NCI-H2171 treated with DMSO at 0.1 percent for 48 hours (cell line): ENCODE measurements at places on chromosomes 16 and 17.

- no peak for DNase-seq
These were observed 27.0 kb downstream of the ADGRG5 start for GRCh38 chr16:57569306-57569946.

DNA sequence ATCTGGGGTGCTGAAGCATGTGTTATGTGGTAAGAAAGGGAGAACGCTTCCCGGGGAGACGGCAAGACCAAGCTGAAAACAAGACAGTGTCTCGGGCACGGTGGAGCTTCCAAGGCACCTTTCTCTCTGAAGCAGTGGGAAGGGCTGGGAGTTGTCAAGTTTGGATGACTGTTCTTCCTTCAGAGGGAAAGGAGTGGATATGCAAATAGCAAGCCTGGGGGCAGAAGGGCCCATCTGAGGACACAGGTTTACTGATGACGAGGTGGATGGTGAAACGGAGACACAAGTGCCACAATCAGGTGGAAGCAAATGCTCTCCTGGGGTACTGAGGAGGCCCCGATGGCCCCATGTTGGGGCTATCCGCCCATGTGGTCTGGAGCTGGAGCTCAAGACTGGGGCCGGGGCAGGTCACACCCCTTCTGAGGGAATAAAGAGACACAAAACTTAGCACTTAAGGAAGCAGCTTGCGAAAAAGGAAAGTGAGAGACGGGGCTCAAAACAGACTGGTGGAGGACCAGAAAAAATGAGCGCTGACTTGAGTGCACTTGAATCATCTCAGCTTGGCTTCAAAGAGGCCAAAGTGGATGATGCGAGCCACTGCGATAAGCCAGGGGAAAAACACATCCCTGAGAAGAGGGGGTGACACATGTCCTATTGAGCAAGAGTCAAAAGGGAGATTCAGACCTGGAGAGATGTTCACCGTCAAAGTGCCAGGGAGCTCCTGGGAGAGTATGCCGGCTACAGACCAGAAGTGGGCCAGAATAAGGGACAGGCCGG, 34.8 kb upstream of the MTSS2 start:
- no peak for DNase-seq

- DNase-seq: no peak
These were observed 75.6 kb downstream of the ABR start for GRCh38 chr17:1104222-1104621.

- no peak for DNase-seq
These were observed 23.4 kb downstream of the NGFR start for GRCh38 chr17:49518346-49519078.

GRCh38 chr16:88855176-88855575, 1.6 kb downstream of the GALNS start:
- no peak for DNase-seq

GRCh38 chr17:75517297-75517865, 1.1 kb downstream of the TSEN54 start:
- no peak for DNase-seq

- peak; percentile 22 for DNase-seq
These were observed 1.1 kb downstream of the FHOD1 start for GRCh38 chr16:67246081-67246755.

- DNase-seq: no peak
These were observed 14.3 kb upstream of the SSTR5 start for GRCh38 chr16:1058216-1058615.

DNA sequence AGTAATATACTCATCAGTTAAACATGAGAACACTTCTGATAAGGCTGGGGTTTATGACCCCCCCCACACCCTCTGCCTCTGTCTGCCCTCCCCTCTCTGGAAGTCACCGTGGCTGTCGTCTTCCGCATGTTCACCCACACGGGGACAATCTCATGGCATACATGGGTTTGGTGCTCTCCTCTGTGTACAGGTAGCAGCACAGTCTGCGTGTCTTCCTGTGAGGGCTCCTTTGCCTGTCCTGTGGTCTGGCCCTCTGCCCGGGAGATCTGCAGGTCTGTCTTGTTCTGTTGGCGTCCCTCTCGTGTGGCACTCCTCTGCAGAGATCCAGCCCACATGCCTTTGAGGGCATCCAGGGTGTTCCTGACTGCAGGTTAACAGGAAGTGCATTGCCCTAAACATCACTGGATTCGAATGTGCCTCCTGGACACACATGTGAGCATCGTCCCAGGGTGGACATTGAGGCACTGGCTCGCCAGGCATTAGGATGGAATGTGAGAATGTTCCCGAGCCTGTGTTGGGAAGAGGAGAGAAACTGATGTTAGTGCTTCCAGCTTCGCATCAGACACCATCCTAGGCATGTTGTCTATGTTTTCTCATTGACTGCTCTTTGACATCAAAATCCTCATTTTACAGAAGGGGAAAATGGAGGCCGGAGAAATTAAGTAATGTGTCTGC, 54.5 kb downstream of the NKD1 start:
- no peak for DNase-seq

GRCh38 chr17:66474258-66474657, 171.8 kb downstream of the PRKCA start:
- DNase-seq: no peak

GRCh38 chr16:4388271-4389021, 16.8 kb downstream of the VASN start:
- no peak for DNase-seq

- peak; percentile 86 for DNase-seq
These were observed 163.4 kb upstream of the CIBAR2 start for GRCh38 chr16:85275533-85276249.

DNA sequence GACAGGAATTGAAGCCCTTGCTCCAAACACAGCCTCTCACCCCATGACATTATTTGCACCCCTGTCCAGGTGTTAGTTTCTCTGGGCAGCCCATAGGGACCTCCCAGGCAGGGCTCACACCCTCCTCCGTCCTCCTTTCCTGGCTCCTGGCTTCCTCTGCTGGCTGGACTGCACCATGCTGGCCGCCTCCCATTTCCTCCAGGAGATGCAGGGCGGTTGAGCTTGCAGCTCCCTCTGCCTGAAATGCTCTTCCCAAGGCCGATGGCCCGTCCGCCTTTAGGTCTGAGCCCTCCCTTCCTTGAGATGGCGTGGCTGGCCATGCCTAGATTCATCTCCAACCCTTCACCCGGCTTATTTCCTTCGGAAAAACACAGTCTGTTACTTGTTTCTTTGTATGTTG, 334.8 kb downstream of the SNX29 start:
- DNase-seq: no peak

- DNase-seq: peak; percentile 75
These were observed 66.3 kb downstream of the BPTF start for GRCh38 chr17:67891481-67892119.

GRCh38 chr16:86180780-86181179, 281.8 kb downstream of the IRF8 start:
- no peak for DNase-seq

DNA sequence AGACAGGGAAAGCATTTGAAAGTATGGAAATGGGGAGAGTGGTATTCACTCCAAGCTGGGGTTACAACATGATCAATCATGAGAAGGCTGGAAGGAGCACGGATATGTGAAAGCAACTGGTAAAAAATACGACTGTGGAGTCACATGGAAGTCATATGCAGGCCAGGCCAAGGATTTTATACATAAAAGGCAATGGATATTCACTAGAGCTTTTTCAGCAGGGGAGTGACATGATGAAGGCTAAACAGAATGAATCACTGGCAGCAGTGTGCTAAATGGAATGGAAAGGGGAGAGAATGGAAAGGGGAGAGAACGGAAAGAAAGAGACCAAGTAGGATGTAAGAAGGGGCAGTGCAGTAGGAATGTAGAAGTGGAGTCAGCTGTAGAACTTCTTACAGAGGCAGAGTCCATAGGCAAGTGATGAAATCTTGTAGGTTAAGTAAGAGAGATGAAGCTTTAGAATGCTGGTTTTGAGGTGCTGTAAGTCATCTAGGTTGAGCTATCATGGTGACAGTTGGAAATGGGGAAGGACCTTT, 13.0 kb upstream of the NETO2 start:
- DNase-seq: no peak

DNA sequence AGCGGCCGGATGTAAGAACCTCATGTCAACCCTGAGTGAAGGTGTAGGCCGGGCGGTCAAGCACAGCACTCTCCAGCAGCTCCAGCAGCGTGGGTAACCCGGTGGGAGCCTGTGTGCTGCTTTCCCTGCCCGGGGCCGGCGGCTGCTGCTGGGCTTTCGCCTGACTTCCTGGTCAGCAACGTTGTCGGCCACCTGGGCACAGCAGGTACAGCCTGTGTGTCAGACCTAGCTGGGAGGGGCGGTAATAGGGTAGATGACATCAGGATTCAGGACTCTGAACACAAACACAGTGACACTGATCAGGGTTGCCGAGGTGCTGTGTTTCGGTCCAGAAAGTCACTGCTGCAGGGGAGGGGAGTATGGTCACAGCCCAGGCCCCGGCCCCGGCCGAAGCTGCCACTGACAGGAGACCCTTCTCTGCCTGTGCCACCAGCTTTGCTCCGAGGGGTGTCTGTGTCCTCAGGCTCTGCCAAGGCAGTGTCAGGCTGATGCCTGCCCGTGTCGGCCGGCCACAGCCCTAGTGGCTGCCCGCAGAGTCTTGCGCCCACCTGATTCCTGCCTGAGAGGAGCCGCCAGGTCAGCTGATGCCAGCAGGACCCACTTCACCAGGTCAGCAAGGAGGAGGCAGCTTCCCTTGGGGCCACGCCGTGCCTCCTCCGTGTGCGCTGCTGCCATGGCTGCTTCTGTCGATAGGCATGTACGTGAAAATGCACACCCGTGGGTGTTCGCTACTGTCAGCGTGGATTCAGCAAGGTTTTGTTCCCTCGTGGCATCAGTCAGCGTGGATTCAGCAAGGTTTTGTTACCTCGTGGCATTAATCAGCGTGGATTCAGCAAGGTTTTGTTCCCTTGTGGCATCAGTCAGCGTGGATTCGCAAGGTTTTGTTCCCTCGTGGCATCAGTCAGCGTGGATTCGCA, 9.2 kb downstream of the RAB40C start:
- no peak for DNase-seq

- DNase-seq: no peak
These were observed 27.7 kb upstream of the MPHOSPH6 start for GRCh38 chr16:82197540-82198240.

DNA sequence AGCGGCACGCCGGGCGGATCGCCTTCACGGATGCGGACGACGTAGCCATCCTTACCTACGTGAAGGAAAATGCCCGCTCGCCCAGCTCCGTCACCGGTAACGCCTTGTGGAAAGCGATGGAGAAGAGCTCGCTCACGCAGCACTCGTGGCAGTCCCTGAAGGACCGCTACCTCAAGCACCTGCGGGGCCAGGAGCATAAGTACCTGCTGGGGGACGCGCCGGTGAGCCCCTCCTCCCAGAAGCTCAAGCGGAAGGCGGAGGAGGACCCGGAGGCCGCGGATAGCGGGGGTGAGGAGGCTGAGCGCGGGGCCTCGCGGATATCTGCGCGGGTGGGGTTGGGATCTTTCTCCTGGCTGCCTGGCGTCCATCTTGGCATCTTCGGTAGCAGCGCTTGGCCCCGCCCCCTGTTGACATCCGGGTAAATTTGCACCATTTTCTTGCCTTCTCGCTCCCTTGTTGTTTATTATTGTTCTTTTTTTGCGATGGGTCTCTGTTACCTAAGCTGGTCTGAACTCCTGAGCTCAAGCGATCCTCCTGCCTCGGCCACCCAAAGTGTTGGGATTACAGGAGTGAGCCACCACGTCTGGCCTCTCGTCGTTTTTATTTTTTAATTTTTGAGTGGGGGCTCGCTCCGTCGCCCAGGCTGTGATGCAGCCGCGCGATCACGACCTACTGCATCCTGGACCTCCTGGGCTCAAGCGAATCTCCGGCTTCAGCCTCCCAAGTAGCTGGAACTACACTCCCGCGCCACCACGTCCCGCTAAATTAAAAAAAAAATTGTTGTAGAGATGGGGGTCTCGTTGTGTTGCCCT, 898 bp downstream of the TERF2IP start:
- DNase-seq: peak; percentile 87

DNA sequence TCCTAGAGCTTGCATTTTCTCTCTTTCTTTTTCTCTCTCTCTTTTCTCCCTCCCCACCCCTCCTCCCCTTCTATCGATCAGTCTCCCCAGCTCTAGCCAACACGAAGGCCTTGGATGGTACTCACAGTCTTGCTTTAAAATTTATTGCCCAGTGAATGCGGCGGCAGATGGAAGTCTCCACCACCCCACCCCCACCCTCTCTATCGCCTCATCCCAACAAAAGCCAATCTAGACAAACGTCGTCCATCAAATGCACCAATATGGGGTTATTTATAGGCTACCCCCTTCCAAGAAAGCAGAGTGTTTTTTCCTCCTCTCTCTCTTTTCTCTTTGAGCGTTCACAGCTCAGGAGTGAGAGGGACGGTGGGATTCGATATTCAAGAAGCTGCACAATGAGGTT, 10.5 kb upstream of the NGFR start:
- DNase-seq: no peak

GRCh38 chr16:66443269-66443652, 16.2 kb downstream of the BEAN1 start:
- DNase-seq: no peak

- no peak for DNase-seq
These were observed 46.6 kb upstream of the DOC2B start for GRCh38 chr17:227946-228615.

- peak; percentile 49 for DNase-seq
These were observed 12.9 kb downstream of the GJD3 start for GRCh38 chr17:40351359-40352236.

- DNase-seq: no peak
These were observed 556.2 kb upstream of the EEF2KMT start for GRCh38 chr16:5653789-5654188.

DNA sequence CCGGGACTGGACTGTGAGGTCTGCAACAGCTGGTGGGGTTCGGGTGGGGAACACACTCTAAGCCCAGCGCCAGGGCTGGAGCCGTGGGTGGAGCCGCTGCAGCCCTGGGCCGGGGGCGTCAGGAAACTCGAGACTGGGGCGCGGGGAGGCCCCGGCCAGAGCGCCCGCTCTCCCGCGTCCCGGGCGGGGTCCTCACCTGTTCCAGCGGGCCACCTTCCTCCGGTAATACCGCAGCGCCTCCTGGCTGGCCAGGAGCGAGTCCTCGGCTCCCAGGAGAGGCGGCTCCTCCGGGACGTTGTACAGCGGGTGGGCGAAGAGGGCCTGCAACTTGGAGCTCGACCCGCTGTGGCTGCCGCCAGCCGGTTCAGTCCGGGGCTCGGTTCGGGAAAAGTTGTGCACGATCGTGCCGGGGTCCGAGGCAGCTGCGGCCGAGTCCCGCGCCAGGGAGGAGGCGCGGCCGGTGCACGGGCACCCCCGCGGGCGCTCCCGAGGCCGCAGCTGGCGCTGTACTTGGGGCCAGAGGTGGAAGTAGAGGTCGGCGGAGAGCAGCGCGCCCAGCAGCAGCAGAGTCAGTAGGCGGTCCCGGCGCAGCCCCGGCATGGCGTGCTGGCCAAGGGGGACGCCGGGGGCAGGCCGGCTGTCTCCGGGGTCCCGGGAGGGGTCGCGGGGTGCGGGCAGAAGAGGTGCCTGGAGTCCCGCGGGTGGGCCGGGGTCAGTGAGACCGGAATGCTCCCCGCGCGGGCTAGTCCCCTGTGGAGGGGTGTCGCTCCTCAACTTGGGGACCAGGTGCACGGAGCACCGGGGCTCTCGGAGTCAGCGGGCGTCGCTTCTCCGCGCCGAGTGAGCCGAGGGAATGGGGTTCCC, 868 bp downstream of the FAM20A start:
- DNase-seq: peak; percentile 24

- DNase-seq: peak; percentile 58
These were observed 6.7 kb upstream of the SLC25A39 start for GRCh38 chr17:44331249-44331760.

- DNase-seq: peak; percentile 24
These were observed 2.0 kb downstream of the ABCC12 start for GRCh38 chr16:48153774-48154173.

GRCh38 chr16:89375021-89375420, 115.3 kb downstream of the ANKRD11 start:
- DNase-seq: peak; percentile 74
